ENCODE measurements at places on chromosomes 7 and 10.

GRCh38 chr7:130907439-130907838 is 173.4 kb upstream of the KLF14 start:
- no peak for DNase-seq

- no peak for DNase-seq
Observed at GRCh38 chr10:68462536-68462935, 9.2 kb downstream of the DNA2 start.

DNA sequence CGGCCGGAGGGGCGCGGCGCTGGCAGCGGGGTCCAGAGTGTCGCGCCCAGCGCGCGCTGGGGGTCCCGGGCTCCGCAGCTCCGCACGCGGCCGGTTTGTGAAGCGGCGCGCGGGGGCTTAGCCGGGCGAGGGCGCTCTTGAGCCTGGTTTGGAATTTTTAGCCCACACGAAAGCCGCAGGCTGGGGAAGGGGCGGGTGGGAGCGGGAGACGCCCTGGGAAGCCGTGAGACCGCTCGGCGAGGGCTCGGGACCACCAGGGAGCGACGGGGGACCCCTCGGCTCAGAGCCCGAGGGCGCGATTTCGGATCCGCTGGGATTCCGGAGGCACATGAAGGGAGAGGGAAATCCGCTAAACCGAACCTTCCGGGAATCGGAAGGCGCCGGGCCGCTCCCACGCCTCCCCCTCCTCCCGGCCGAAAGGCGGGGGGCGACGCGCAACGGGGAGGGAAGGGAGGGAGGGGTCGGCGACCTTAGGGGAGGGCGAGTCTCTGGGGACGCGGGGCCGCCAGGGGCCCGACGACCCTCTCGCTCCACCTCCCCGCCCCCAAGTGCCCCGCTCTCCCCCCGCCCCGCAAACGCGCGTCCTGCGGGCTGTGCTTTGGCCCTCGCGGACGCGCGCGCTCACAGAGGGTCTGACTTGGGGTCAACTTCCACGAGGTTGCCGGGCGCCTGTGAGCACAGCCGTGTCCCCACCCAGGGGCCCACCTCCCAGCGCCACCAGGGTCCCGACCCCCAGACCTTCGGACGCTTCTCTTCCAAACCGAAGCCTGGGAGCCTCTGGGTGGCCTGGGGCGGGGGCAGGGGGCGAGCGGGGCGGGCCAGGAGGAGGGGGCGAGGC is 5.1 kb upstream of the ELFN1 start:
- peak; percentile 62 for DNase-seq

- DNase-seq, result no peak
Observed at GRCh38 chr10:98101366-98101765, 33.1 kb upstream of the R3HCC1L start.

- DNase-seq, result peak; percentile 40
Observed at GRCh38 chr7:6653071-6654003, 16.2 kb downstream of the ZNF316 start.

- no peak for DNase-seq
Observed at GRCh38 chr10:89793649-89794254, 92.4 kb downstream of the KIF20B start.

GRCh38 chr7:18555120-18555519 is 59.6 kb downstream of the HDAC9 start:
- no peak for DNase-seq

GRCh38 chr10:14150526-14150925 is 180.2 kb downstream of the FRMD4A start:
- DNase-seq, result no peak

GRCh38 chr7:134034652-134035051 is 92.5 kb upstream of the LRGUK start:
- DNase-seq, result no peak

- no peak for DNase-seq
Observed at GRCh38 chr10:62162261-62162981, 106.2 kb downstream of the RTKN2 start.

- no peak for DNase-seq
Observed at GRCh38 chr10:23314835-23315239, 29.8 kb downstream of the C10orf67 start.

DNA sequence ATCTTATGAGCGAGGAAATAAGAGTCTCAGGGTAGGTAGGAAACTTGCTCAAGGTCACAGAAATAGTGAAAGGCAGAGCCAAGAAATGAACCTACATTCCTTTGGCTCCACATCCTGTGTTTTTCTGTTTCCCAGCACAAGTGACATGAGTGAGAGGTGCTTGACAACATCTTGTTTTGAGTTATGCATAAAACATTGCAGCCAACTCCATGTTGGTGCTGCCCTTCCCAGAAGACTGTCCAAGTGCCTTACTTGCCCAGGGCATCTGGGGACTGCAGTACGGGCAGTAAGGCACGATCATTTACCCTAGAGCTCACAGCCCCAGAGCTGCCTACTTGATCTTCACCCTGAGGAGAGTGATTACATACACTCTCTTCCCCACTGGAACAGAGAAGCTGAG is 148.8 kb downstream of the NOC3L start:
- no peak for DNase-seq

DNA sequence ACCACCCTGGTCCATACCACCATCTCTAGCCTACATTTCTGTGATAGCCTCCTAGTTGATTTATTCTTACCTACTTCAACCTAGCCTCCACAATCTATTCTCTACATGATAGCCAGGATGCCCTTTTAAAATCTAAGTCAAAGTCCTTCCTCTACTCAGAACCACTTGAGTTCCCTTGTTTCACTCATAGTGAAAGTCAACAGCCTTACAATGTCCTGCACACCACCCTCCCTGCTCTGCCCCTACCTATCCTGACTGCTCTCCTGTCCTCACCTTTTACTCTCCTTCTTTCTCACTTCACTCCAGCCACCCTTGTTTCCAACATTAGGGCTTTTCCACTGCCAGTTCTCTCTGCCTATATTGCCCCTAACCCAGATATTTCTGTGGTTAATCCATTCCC is 146.7 kb downstream of the GRM3 start:
- DNase-seq, result no peak

DNA sequence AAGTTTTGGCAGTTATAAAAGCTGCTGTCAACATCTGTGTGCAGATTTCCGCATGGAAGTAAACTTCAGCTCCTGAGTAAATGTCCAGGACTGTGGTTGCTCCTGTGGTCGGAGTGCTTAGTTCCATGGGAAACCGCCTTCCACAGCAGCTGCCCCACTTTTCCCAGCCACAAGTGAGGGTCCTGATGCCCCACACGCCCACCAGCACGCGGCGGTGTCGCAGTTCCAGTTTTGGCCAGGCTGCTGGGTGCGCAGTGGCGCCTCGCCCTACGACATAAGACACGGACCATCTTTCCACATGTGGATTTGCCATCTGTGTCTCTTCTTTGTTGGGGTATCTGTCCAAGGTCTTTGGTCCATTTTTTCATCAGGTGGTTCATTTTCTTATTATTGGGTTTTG is 167.1 kb downstream of the DIP2C start:
- peak; percentile 32 for DNase-seq

DNA sequence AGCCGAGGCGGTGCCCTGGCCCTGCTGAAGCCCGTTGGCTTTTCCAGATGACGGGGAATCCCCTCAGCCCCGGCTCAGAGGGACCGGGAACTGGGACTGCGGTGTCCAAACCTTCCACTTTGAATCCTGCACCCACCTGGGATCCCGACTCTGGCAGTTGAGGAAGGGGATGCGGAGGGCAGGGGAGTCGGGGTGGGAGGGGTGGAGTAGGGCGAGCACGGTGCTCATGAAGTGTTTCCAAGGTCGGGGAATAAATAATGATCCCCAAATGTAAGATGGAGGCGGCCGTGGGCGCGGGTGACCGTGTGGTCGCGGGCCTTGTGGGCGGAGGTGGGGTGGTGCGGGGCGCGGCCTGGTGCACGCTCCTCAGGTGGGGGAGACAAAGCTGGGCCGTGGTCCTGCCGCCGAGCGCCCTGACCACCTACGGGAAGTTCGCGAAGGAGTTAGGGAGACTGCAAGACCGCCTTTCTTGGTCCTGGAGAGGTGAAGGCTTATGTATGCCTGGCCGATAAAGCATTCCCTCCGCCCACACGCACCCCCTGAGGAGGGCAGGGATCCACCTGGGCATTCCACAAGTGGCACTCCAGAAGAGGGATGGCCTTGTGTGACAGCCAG is 1.4 kb downstream of the MTURN start:
- DNase-seq, result no peak

DNA sequence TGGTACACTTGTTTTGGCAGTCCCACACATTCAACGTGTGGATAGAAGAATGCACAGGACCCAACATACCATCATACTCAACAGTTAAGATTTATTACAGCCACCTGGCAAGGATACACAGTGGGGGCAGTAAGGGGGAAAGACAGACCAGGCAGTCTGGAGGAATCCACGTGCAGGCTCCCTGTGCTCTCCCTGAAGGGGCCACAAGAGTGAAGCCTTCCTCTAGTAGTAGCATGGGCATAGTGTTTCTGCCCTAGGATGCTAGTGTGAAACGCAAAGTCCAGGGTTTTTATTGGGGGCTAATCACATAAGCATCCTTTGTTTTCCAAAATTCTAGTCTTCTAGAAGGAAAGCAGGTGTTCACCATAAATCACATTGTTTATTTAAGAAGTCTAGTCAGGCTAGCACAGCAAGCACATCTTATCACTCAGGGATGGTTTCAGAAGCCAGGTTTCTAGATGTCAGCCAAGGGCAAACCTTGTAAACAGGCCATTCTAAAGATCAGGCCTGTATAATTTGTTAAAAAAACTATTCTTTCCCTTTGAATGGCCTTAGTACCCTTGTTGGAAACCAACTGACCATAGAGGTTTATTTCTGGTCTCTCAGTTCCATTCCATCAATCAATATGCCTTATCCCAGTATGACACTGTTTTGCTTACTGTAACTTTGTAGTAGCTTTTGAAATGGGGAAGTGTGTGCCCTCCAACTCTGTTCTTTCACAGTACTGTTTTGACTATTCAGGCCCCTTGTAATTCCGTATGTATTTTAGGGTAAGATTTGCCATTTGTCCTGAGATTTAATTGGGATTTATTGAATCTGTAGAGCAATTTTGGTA is 12.4 kb upstream of the TFAM start:
- DNase-seq, result no peak

- DNase-seq, result no peak
Observed at GRCh38 chr10:78222096-78222790, 188.6 kb downstream of the RPS24 start.

DNA sequence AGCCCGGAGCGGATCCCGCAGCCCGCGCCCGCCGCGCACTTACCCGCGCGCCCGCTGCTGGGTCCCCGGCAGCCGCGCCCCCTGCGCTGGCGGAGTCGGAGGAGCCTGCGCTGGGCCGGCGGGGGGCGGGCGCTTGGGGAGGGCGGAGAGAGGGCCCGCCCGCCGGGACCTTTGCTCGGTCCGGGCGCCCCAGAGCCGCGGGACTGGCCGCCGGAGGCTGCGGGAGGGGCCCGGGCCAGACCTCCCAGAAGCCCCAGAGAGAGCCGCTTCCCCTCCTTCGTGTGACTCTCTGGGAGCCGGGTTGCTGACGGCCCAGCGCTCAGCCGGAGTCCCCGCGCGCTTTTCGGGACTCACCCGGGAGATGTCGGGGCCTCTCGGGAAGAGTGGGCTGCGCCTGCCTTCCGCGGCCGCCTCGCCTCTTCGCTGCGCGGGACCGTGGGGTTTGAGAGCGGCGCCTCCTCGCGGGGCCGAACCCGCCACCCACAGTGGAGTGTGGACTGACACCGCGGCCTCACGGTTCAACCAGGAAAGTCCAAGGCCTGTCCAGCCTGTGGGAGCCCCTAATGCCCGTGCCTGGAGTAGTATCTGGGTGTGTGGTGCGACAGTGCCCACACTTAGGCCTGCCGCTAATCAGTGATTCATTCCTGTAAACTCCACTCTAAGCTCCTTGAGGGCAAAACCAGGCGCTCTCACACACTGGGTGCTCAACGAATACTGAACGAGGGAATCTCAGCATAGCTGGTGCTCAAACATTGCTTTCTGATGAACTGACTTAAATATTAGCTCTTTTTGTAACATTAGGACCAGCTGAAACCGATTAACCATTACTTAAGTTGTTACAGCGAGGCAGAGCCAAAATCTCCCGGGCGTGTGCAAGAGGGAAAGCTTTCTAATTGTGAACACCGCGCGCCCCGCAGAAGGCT is at the start of gene GSDME:
Gene GSDME, minus strand, starts transcription at position 112 of the 923 bp plus-strand sequence. CDS start 7,690 bp downstream, outside the sequence.
- peak; percentile 77 for DNase-seq

GRCh38 chr7:25669281-25669781 is 441.0 kb upstream of the NPVF start:
- no peak for DNase-seq

GRCh38 chr7:55185941-55186609 is 167.3 kb downstream of the EGFR start:
- DNase-seq, result no peak

- no peak for DNase-seq
Observed at GRCh38 chr7:92735707-92736106, 100.7 kb downstream of the CDK6 start.

DNA sequence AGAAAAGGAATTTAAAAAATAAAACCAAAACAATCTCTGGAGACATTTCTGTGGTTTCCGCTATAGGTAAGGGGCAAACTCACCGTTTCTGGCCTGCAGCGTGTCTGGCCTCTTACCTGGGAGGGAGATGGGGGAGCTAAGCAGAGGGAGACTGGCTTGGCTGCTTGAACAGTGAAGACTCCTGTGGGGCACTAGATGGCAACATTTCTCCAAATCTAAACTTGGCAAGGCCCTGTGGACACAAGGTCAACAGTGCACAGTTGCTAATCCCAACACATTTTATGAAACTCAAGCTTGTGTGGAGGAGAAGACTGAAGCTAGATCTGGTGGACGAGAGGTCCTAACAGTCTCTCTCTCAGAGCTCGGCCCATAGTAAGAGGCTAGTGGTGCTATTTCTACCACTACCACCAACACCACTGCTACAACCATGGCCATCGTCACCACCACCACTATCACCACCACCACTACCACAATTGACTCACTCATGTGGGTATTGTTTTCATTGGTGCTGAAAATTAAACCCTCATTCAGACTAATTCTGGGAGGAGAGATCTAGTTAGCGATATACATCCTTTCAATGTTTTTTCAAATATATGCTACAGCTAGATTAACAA is 28.4 kb upstream of the CDHR3 start:
- no peak for DNase-seq

DNA sequence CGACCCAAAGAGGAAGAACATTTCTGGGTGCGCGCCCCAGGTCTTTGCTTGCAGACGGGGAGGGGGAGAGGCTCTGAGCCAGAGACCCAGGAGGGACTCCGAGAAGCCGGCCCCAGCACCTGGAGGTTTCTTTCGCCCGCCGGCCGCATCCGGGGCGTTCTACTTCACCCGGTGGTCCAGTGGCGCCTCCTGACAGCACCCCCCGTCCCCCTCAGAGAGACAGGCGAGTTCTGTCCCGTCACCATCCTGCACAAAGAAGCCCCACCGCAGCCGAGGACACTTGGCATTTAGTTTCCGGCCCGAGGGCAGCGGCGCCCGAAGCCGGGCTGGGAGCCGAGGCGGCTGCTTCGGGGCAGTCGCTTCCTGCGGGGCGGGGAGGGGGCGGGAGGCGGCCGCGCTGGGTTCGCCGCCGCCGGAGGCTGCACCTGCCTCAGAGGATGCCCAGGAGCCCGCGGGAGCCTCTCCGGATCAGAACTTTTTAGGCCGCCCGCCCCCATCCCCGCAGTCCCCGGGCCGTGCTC is at the start of gene TMEM178B:
Gene TMEM178B, plus strand, starts transcription at position 424 of the 521 bp plus-strand sequence.
- DNase-seq, result no peak
